ENCODE measurements at places on chromosomes 6 and 20.

GRCh38 chr6:168926306-168926705, 327.3 kb downstream of the THBS2 start:
- no peak for DNase-seq

- DNase-seq, result no peak
Measured at GRCh38 chr20:44792796-44793195, 17.6 kb downstream of the RIMS4 start.

GRCh38 chr20:61765871-61766654, 299.6 kb downstream of the TAF4 start:
- DNase-seq, result no peak

DNA sequence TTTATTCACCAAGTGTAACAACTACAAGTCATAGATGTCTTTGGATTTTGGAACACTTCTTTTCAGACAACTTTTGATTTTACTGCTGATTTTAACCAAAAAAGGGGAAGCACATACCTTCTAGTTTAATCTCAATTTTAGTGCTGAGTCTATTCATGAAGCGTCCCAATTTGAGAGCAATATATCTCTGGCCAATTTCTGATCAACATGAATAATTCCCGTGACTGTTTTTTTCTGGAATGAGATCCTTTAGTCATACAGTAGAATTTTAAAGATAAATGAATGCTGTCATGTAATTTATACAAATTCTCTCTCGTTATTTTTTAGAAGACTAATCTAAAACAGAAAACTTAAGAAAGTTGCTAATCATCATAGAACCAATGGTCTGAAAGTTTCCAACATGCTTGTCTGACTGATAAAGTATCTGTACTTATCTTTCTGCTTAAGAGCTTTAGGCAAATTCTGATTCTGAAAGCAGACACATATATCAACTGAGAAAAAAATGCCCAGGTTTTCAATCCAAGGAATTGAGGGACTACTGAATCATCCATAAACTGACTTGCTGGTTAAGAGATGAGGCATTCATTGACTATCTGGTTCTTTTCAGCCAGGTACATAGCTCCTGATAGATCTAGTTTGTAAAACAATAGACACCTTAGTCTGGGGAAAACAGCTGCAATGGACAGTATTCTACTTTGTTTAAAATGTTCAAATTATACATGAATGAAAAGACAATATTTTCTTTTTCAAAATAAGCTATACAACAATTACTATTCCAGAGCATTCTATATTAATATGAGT, 657.5 kb downstream of the RFPL4B start:
- DNase-seq, result no peak

- no peak for DNase-seq
Measured at GRCh38 chr6:4849226-4850022, 73.2 kb downstream of the CDYL start.

DNA sequence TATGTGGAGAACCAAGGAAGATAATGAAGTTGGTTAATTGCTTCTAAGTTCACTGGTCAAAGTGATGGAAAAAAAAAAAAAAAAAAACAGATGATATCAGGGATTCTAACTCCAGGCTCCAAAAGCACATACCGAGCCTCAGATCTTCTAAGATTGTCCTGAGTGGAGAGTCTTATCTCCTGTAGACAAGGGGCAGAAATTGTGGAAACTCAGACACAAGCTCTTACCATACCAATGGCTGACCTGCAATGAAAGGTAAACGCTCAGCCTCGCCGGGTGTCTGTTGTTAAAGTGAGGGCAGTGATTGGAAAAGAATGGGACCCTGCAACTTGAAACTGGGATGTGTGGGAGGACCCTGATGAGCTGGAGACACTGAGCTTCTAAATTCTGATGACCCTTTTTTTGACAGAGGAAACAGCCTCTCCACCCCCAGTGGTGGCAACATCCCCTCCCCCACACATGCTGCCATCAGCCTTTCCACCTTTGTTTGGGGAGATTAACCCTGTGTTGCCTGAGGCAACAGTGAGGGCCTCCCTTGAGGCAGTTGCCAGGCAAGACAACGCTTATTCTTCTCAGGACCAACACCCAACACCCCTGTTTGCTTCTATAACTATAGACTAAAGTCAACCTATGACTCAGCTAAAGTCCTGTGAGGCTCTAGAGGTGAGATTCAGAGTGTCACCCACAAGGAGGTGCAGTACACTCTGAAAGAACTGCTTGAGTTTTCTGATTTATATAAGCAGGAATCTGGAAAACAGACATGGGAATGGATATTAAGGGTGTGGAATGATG, 154.0 kb downstream of the THBS2 start:
- no peak for DNase-seq

GRCh38 chr6:123527406-123527805, 109.3 kb downstream of the TRDN start:
- DNase-seq, result no peak

DNA sequence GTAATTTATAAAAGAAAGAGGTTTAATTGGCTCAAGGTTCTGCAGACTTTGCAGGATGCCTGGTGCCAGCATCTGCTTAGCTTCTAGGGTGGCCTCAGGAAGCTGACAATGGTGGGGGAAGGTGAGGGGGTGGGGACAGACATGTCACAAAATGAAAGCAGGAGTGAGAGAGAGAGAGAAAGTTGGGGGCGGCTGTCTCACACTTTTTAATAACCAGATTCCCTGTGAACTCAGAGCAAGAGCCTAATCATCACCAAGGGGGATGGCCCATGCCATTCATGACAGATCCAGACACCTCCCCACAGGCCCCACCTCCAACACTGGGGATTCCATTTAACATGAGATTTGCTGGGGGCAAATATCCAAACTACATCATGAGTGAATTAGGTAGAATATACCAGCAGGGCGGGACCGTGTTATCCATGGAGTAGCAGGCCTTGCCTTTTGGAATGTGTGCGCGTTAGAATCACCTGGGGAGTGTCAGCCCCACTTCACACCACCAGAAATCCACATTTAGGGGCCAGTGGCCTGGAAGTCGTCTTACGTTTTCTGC, 258.8 kb downstream of the CDH4 start:
- no peak for DNase-seq

DNA sequence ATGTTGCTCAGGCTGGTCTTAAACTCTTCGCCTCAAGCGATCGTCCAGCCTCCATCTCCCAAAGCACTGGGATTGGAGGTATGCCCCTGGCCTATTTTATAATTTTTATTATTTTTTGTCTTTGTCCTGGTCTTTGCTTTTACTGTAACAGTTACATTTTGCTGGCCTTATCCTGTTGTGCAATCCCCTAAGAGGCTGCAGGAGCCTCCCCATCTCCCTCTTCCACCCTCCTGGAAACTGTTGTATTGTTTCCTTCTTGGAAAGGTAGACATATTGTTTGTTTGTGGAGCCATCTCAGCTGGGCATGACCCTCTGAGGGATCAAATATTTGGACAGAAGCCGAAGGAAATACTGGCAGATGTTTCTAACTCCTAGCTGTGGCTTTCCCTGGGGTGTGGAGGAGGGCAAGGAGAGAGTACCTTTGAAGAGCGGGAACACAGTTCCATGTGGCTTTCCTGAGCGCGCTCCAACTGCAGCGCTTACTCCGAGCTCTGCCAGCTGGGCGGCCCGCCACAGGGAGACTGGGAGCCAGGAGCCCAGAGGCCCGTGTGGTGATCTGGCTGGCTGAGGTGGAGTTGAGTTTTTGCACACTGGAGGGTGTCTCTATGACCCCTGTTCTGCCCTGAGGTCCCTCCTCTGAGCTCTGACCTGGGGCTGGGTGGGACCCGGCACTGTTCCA, 4.9 kb downstream of the MAPK13 start:
- DNase-seq, result no peak

GRCh38 chr6:33505548-33506370, 51.4 kb downstream of the ZBTB9 start:
- DNase-seq, result no peak

DNA sequence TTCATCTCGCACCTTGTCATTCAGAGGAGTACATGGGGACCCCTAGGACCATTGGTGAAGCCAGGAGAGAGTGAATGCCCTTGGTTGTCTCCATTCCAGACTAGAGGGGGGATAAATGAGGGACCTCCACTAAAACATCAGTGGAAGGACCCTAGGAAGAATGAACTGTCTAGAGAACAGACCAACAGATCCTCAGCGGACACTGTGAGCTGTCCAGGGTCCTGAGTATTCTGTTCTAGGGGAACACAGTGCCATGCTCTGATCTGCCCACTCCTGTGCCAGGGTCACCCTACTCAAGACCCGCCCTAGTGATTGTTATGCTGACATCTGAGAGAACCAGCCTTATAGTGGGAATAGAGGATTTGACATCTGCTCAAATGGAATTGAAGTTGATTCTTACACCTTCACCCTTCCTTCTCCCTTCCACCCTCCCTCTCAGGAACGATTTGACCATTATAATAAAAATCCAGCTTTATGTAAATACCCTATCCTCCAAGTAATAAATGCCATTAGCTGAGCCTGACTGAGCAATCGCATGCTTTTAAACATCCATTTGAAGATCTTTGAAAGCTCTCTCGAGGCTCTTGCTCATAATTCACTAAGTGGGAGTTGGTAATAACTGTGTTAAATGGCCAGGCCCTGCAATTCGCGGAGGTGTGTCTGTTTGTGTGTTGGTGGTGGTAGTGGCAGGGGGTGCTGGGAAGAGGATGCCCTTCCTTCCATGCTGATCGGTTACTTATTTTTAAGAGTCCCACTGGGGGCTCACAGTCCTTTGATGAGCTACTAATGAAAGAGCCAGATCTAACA, 43.6 kb upstream of the SLC32A1 start:
- no peak for DNase-seq

- no peak for DNase-seq
Measured at GRCh38 chr6:14373648-14374437, 256.3 kb downstream of the CD83 start.

DNA sequence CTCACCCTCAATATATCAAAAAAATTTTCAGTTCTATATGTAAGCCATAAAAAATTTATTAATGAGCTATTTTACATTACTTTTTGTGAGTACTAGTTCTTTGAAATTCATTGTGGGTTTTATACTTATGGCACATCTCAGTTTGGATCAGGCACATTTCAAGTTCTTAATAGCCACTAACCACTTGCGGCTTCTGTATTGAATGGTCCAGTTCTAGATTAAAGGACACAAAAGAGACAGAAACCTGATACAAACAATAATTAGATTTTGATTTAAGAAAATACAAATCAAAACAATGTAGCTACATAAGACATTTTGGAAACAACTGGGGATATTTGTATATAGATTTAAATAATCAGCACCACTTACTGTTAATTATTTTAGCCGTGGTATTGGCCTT, 86.6 kb upstream of the RNF24 start:
- DNase-seq, result no peak

DNA sequence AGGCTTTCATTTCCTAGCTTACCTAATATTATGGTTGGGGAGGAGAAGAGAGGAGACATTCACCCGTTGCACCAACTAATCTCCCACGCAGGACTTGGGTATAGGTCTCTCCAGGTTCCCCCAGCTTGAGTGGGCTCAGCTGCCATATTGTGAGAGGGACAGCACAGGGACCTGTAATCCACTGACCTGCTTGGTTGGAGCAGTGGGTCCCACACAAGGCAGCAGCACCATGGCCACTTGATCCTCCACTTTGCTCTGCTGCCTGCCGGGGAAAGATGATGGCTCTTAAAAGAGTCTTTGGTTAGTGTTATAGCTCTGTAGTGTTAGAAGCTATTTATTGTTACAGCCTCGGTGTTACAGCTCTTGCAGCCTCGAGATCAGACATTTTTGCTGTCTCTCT, 22.5 kb upstream of the ECHDC1 start:
- DNase-seq, result no peak

- DNase-seq, result no peak
Measured at GRCh38 chr6:43405354-43405753, 22.0 kb upstream of the ABCC10 start.

- DNase-seq, result no peak
Measured at GRCh38 chr6:8858854-8859331, 423.5 kb upstream of the SLC35B3 start.

DNA sequence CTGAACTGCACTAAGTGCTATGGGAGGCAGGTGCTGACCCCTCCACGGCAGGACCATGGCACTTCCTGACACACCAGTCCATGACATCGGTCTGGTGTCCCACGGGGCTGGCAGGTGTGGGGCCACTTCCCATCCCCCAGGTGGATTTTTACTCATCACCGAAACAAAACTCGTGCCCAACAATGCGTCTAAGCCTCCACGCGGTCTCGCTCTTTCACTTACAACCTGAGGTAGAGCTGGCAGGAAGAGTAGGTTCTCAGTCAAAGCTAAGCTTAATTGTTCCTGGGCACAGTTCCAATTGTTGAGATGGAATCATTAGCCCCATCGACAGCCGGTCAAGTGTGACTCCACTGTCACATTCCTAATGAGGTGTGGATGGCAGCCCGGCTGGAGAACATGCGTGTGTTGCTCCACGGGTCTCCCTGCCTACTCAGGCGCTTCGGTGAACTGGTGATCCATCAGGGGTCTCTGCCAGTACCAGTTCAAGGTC, 125.7 kb downstream of the SLC23A2 start:
- no peak for DNase-seq

DNA sequence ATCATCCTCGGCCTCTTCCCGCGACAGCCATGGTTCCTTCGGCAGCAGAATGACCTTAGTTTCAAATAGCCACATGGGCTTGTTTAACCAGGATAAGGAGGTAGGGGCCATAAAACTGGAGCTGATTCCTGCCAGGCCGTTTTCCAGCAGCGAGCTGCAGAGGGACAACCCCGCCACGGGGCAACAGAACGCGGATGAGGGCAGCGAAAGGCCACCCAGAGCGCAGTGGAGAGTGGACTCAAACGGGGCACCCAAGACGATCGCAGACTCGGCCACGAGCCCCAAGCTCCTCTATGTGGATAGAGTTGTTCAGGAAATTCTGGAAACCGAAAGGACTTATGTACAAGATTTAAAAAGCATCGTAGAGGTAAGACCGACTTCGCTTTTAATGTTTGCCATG, 131.8 kb upstream of the MTHFD1L start:
- DNase-seq, result no peak

DNA sequence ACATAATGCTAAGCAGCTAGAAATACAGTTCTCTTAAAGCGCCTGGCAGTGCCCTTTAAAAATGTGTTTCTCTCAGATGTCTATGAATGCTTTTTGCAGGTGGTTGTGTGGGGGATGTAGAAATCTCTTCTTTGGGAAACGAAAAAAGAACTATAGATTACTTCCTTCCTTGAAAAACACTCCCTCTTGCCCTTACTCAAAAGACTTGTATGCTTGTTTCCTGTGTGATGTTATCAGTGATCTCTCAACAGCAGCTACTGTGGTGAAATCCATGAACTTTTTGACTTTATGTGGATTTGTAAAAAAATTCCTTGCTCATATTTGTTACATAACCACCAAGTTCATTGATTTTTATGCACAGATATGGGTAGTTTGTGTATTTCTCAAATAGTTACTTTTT, 916.5 kb downstream of the QKI start:
- DNase-seq, result no peak

DNA sequence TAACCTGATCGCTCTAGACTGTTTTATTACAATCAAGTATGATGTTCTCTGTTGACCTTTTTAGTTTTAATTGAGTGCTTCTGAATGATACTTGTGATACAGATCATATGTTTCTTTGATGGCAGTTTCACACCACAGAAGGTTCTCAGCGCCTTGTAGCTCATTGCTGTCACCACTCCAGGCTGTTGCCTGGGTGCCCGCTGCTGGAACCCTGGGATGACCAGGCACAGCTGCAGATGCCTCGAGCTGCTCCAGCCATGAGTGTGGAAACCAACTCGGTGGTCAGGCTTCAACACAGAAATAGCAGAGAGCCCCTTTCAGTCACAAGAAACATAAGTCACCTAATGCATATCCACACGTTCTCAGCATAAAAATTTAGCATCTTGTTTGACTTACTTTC, 112.7 kb downstream of the RPP40 start:
- DNase-seq, result no peak

Data from stimulated activated CD8-positive, alpha-beta memory T cell treated with anti-CD3 and anti-CD28 coated beads, Interleukin-7, amount 100 ng/mL, for 24 hours (primary cell).